Stimulated activated CD4-positive, alpha-beta T cell treated with anti-CD3 and anti-CD28 coated beads, Interleukin-1b, Interleukin-23, amount 100 ng/mL, for 1 hour (primary cell): ENCODE measurements at places on chromosomes 3 and 15.

DNA sequence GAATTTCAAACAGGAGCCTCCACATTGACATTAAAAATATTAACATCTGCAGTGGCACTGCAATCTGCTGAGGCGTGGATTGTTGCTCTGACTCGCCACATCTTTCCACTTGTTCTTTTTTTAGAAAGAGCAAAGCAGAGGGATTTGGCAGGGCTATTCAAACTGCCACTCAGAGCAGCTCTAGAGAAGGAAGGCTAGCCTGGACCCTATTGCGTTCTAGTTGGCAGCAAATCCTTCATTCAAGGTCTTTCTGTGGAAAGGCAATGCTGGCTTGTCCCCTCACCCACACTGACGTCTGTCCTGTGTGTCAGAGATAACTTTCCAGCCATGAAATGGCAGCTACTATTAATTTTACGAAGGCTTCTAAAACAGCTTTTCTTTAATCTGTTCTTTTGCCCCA is 483.2 kb upstream of the SGO1 start:
- no peak for DNase-seq

GRCh38 chr15:42092398-42093318 is 1.7 kb downstream of the PLA2G4D start:
- DNase-seq, result no peak

DNA sequence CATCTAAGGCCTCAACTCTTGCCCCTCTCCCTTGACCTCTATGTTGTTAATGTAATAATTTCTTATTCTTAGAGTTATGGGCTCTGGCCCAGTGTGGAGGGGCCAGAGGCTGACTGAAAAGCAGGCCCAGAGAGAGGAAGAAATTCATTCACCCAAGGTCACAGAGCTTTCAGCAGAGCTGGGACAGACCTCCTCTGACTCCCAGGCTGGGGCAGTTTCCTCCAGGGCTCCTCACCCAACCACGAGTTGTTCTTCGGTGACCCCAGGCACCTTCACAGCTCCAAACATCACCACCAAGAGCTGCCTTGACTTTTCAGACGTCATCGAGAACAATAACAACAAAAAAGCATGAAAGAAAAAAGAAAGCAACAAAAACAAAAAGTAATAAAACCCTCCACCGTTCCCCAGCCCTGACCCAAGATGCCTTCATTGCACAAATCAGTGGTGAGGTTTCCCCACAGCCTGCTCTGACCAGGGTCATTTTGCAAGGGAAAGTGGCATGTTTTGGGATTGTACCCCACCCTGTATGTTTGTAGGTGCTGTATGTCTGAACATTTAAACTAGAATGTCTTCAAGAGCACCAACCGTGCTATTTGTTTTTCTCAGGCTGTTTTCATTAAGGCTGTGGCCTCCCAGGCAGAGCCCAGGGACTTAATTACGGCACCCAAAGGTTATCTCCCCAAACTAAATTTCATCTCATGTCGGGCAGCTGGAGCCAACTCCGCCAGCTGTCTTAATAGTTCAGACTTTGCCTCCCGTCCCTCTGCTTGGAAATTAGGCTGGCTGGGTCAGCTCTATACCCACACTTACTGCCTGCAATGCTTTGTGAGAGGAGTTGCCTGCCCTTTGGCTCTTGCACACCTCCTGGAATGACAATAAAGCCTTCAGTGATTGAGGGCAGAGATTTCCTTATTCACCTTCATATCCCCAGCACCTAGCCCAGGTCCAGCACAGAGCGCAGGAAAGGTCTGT is 173.8 kb downstream of the RPLP1 start:
- no peak for DNase-seq

DNA sequence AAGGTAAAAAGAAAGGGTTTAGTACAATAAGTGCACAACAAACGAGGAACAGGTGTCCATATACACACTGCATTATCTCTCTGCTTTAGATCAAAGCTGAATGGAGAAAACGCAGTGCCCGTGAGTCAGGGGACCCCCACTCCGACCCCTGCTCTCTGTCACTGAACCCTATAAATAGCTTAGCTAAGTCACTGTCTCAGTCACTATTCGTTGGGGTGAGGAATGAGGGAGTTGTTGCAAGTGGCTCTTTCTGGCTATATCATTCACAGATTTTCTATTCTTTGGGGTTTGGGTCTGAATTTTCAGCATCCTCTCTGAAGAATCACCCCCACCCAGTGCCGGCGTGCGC is 458 bp upstream of the STAC start:
- DNase-seq, result no peak

- no peak for DNase-seq
Observed at GRCh38 chr3:135229018-135229495, 434.0 kb downstream of the EPHB1 start.

- no peak for DNase-seq
Observed at GRCh38 chr3:146557745-146558144, 13.3 kb upstream of the PLSCR1 start.

DNA sequence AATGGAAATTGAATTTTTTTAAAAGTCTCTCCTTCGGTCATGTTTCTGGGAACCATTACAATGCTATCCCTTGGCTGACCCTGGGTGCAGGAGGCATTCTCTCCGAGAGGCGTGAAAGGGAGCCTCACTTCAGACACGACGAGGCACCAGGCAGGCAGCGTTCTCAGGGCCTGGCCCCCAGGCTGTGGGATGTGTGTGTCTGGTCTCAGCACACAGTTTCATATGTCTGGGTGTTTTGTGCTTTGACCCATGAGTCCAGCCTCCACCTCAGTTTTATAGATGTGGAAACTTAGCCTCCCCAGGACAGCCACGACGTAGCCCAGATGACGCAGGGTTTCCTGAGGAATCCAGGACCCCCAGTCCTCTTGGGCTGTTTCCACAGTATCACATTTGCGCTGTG is 34.0 kb downstream of the FGD5 start:
- no peak for DNase-seq

DNA sequence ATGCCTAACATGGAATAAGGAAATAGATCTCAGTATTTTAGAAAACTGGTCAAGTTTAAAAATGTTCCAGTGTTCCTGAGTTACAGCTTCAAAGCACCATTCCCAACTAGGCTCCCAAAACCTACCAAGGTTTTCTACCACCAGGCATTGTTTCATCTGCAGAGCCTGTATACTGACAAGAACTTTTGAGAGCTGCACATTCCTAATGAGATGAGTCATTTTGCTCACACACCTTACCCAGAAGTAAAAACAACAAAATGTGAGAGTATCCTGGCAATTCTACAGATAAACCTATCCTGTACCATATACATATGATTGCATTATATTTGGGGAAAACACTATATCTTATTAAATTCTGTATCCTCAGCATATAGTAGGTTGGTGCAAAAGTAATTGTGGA is 90.7 kb downstream of the ATP8B4 start:
- no peak for DNase-seq

DNA sequence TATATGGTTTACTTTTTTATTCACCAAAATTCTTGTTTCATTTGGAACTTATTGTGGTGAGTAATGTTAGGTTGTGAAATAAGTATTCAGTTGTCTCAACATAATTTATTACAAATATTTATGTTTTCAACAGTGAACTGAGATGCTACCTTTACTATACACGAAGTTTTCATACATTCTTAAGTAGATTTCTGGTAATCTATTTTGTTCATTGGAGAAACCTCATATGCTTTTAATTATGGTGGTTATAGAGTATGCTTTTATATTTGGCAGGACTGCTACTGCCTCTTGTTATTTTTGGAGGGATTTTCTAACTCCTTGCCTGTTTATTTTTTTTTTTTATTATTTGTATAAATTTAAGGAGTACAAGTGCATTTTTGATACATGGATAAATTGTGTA is 253.1 kb downstream of the NLGN1 start:
- DNase-seq, result no peak

- no peak for DNase-seq
Observed at GRCh38 chr15:73889053-73889761, 15.8 kb downstream of the TBC1D21 start.

DNA sequence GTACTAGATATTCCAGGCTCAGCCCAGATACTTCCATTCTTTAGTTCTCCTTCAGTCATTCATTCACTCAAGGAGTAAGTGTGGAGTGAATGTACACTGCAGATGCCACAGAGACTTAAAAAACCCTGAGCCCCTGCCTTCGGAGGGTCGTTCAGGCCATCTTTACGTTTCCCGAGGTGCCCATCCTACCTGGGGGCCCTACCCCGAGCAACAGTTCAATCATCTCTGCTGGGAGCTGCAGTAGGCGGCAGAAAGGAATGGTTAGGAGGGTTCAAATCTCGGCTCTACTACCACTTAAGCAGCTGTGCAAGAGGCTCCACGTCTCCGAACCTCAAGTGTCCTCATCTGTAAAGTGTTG is 613 bp downstream of the SEC13 start:
- DNase-seq, result no peak

- no peak for DNase-seq
Observed at GRCh38 chr15:55770806-55771205, 27.9 kb upstream of the PRTG start.

- DNase-seq, result no peak
Observed at GRCh38 chr15:96088650-96089049, 241.8 kb upstream of the NR2F2 start.

DNA sequence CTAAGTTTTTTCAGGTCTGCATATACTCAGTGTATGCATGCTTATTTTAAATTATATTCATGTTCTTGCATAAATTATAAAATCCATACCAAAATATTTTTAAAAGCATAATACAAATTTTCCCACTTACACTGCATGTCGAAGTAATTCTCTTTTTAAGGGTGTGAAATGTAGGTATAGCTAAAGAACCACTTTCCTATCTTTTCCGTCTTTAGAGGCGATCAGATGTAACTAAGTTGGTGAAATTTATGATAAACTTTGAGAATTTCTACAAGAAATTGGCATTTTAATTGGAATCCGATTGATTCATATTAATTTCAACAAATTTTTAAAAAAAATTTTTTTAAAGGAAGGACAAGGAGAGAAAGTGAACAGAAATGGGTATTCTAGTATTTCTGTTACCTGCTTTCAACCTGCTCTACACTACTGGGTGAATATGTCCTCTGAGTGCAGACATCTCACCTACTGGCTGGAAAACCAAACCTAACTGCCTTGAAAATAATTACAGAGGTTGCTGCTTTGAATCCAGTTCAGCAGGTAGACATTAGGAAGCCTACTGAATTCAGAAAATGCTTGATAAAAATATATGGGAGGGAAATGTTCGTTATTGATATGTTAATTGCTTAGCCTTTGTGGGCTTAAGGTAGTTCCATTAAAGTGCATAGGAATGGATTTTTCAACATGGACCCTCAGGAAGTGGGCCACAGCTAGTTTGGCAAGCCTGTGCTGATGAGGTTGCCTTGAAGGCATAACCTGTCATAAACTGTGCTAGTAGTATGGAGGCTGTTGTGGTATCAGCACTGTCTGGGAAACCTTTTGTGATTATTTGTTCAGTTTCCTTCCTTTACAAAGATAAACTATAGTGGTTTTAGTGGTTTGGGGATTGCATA is 5.1 kb downstream of the TRIM71 start:
- DNase-seq, result no peak

DNA sequence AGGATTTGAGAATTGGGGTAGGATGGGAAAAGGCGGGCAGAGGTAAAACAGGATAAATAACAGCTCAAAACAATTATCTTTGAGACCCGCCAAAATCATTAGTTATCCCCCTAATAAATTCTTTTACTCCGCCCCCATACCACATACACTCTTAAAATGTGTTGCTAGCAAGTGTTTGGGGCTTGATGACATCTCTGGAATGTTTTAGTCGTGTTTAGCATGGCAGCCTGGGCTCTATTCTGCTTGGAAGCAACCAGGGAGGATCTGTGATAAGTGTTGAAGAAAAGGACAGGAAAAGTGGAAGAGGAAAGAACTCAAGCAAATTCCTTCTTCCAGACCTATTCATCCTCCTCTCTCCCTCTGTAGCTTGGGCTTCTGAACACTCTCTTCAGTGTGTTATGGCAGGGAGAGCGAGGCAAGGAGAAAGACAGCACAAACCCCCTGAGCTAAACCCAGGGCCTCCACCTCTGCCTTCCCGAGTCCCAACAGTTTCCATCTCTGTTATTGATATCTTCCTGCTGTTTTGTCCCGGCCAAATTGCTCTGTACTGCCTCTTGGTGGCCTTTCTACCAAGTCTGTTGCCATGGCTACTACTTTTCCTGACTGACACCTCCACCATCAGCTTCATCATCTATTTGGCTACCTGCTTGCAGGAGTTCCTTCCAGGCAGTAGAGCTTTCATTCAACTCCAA is 135.8 kb downstream of the RPL22L1 start:
- no peak for DNase-seq

GRCh38 chr15:68775671-68776476 is 44.8 kb downstream of the ANP32A start:
- DNase-seq, result no peak

DNA sequence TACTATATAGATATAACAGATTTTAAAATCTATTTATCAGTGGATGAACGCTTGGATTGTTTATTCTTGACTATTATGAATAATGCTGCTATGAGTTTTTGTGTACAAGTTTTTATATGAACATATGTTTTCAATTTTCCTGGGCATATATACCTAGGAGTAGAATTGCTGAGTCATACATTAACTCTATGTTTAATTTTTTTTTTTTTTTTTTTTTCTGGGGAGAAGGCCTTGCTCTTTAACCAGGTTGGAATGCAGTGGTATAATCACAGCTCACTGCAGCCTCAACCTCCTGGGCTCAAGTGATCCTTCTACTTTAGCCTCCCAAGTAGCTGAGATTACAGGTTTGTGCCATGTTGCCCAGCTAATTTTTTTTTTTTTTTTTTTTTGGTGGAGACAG is 9.1 kb downstream of the CIDEC start:
- DNase-seq, result no peak

DNA sequence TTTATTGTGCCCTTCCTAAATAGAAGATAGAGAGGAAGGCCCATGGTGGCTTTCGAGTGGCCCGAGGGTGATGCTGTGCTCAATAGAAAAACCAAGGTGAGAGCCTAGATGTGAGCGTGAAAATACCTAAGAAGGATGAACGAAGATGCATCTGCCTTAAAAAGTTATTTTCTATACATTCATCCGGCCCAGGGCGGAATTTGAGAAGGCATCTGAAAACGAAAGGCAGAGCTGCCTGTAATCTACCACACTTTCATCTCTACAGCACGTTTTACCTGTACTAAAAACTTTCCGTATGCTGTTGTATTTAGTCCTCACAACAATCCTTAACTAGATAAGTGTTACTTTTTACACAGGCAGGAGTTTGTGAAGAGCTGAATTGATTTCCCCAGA is 1.4 kb downstream of the DUT start:
- no peak for DNase-seq
